HCT116 (cell line): ENCODE measurements at places on chromosomes 12 and 14. TPM values are rescaled to one million over a fixed set of nuclear protein-coding genes. Genes with fewer than 3 reads are reported as not detected.

GRCh38 chr12:124031058-124031457 is 58.0 kb downstream of the ZNF664 start:
- no peaks in the 10 kb centered on the region for H3K36me3 ChIP-seq
- no peaks in the 10 kb centered on the region for H3K4me1 ChIP-seq

DNA sequence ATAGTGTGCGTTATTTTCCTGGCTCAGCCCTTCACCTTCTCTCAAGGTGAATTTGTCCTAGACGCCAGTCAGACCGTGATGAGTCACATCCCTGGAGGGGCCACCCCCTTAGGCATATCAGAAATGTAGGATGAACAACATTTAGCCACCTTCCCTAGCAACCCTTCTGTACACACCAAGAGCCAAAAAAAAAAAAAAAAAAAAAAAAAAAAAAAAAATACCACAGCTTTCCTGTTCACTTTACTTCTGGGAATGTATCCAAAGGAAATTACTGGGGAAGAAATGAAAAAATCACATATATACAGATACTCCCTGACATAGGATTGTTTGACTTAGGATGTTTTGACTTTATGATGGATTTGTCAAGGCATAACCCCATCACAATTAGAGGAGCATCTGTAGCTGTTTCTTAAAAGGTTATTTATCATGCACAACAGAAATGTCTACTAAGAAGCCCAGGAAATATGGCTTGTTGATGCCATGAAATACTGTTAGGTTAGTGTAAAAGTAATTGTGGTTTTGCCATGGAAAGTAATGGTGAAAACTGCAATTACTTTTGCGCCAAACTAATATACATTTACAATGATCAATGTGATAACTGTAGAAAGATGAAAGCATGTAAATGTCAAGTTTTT is 68.2 kb upstream of the BDKRB2 start:
- DNase-seq, result no peak
- peaks cover 12% of the 10 kb centered on the region for H3K27me3 ChIP-seq
- H3K4me3 ChIP-seq, result no peak overlapping the region
- no peak overlapping the region for H3K27ac ChIP-seq

GRCh38 chr12:29725587-29726320 is 58.0 kb downstream of the TMTC1 start:
- no peak overlapping the region for H3K27ac ChIP-seq
- no peak overlapping the region for H3K4me3 ChIP-seq
- H3K4me1 ChIP-seq, result no peaks in the 10 kb centered on the region
- H3K27me3 ChIP-seq, result no peaks in the 10 kb centered on the region
- no peaks in the 10 kb centered on the region for H3K36me3 ChIP-seq
- no peak for DNase-seq

DNA sequence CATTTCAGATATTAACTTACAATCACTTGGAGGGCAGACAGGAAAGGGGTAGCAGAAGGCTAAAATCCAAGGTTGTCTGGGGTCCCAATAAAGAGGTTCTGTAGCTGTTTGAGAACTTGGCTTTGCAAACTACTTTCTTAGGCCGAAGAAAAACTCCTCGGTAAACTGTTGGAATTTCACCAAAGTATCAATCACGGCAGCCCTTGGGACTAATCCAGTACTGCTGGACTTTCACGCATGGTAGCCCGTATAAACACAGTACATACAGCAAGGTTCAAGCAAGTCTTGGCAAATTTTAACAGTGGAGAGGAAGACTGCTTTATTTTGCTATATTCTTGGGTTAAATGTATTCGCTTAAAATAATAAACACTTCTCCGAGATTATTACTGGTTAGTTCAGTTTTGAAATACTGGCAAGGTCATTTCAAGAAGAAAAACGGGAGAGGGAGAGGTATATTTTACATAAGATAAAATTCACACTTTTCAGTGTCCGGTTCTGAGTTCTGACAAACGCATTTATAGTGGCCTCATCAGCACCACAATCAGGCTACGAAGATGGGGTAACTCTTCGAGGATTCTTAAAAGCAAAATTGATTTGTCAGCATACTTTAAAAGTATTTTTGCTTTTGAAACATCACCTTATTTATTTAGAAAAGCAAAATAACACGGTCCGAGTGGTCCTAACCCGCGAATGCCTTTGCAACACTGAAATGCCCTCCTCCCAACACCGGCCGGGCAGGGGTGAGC is 1.3 kb downstream of the SETD3 start:
- H3K4me3 ChIP-seq, result peak overlapping the region; percentile 51
- H3K27me3 ChIP-seq, result no peaks in the 10 kb centered on the region
- H3K36me3 ChIP-seq, result no peaks in the 10 kb centered on the region
- H3K27ac ChIP-seq, result peak overlapping the region; percentile 86
- no peak for DNase-seq

DNA sequence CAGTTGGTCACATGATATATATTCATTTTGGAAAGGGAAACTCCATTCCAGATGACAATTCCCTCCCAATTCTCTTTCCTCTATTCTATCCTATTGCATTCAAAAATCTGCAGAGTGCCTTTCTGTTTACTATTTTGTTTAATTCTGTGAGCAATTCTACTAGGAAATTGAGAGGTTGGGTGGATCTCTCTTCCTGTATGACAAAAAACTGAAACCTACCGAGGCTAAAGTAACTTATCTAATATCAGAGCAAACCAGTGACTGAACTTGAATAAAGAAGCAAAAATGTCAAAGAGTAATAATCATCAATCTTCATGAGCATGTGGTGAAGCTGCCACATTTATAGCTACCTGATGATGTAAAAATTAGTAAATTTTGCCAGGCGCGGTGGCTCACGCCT is 16.6 kb upstream of the ACTN1 start:
- no peak overlapping the region for H3K4me3 ChIP-seq
- H3K27me3 ChIP-seq, result no peaks in the 10 kb centered on the region
- no peak overlapping the region for H3K27ac ChIP-seq
- DNase-seq, result no peak
- H3K4me1 ChIP-seq, result no peaks in the 10 kb centered on the region

GRCh38 chr14:64265222-64265621 is 28.9 kb downstream of the ESR2 start:
- no peaks in the 10 kb centered on the region for H3K4me1 ChIP-seq
- no peak for DNase-seq
- no peak overlapping the region for H3K27ac ChIP-seq
- no peaks in the 10 kb centered on the region for H3K36me3 ChIP-seq
- H3K27me3 ChIP-seq, result no peaks in the 10 kb centered on the region

- H3K27me3 ChIP-seq, result no peaks in the 10 kb centered on the region
- peaks cover 8% of the 10 kb centered on the region for H3K4me1 ChIP-seq
- no peak for DNase-seq
- H3K27ac ChIP-seq, result no peak overlapping the region
Observed at GRCh38 chr14:104858811-104859426, 6.1 kb upstream of the CEP170B start.

DNA sequence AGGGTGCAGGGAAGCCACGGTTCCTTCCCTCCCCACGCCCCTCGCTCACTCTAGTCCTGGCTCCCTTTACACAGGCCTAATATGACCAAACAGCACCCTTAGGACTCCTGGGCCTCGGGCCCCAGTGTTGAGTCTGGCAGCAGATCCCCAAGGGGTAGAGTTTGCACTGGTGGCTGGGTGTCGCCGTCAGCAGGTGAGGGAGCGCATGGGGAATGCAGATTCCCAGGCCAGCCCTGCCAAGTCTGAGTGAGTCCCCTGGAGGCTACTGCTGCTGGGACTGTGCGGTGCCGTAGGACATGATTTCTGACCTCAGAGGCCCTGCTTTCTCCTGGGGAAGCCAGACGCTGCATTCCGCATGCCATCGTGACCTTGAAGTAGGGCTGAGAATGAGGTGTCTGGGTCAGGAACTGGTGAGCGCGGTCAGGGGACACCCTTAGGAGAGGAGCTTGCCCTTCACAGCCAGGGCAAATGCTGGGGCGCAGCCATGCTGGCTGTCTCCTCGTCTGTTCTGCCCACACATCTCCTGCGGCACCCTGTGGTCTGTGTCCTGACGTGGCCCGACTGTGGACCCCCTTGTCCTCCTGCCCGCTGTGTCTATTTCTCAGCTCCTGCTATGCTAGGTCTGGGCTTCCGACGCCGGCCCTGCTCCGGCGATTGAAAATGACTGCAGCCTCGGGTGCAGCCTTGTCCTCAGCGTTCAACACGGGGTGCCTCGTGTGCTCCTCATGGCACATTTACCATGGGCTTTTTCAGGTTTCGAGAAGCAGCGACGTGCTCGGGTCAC is 37.6 kb upstream of the PRMT8 start:
- H3K4me3 ChIP-seq, result no peak overlapping the region
- no peaks in the 10 kb centered on the region for H3K27me3 ChIP-seq
- peak overlapping the region; percentile 30; the same call in 1 of the 2 replicates for H3K27ac ChIP-seq
- no peaks in the 10 kb centered on the region for H3K36me3 ChIP-seq
- peaks cover 41% of the 10 kb centered on the region for H3K4me1 ChIP-seq

GRCh38 chr12:68185598-68185997 is 26.1 kb upstream of the IFNG start:
- no peak overlapping the region for H3K4me3 ChIP-seq
- H3K4me1 ChIP-seq, result peaks cover 3% of the 10 kb centered on the region; the same call in 1 of the 2 replicates
- H3K27ac ChIP-seq, result no peak overlapping the region
- no peaks in the 10 kb centered on the region for H3K36me3 ChIP-seq

GRCh38 chr14:42143114-42143513 is 536.4 kb downstream of the LRFN5 start:
- no peaks in the 10 kb centered on the region for H3K27me3 ChIP-seq
- DNase-seq, result no peak
- H3K27ac ChIP-seq, result no peak overlapping the region
- no peak overlapping the region for H3K4me3 ChIP-seq

- DNase-seq, result no peak
- no peaks in the 10 kb centered on the region for H3K27me3 ChIP-seq
- no peak overlapping the region for H3K4me3 ChIP-seq
Observed at GRCh38 chr14:54629635-54630360, 62.9 kb downstream of the SAMD4A start.

DNA sequence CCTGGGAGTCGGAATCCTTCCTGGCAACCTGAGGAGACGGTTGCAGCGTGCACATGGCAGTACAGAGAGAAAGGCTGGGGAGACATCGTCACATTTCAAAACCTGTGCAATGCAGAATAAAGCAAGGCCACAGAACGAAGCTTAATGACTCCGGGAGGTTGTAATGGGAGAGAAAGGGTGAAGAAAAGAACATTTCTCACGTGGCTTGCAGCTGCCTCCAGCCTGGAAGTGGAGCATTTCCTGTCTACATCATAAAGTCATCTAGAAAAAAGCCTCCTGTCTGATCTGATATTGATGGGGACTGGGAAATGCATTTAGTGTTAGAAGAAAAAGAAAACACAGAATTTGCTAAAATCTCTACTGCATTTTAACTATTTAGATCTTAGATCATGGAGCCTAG is 209.3 kb downstream of the TMEM132C start:
- no peak overlapping the region for H3K27ac ChIP-seq
- H3K4me1 ChIP-seq, result no peaks in the 10 kb centered on the region
- no peak overlapping the region for H3K4me3 ChIP-seq
- H3K27me3 ChIP-seq, result no peaks in the 10 kb centered on the region
- no peaks in the 10 kb centered on the region for H3K36me3 ChIP-seq

DNA sequence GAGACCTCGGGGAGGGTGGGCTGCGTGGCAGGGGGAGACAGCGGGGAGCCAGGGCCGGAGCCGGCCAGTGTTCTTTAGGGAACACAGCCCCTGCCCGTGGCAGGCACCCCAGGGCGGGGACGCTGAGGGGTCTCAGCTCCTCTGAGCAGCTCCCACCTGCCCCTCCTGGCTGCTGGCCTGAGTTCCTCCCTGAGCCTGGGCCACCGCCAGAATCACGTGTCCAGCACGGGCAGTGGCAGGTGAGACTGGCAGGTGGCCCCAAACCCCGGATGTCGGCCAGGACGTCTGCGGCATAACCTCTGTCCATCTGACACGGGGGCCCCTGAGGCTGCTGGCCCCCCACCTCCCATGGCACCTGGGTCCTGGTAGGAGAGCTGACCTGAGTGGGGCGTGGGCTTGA is 25.1 kb downstream of the NOC4L start:
- no peaks in the 10 kb centered on the region for H3K27me3 ChIP-seq
- H3K4me3 ChIP-seq, result no peak overlapping the region
- no peak for DNase-seq
- H3K27ac ChIP-seq, result no peak overlapping the region
- H3K36me3 ChIP-seq, result no peaks in the 10 kb centered on the region
- H3K4me1 ChIP-seq, result no peaks in the 10 kb centered on the region

- H3K4me3 ChIP-seq, result no peak overlapping the region
- no peaks in the 10 kb centered on the region for H3K36me3 ChIP-seq
- H3K27me3 ChIP-seq, result no peaks in the 10 kb centered on the region
- DNase-seq, result no peak
Observed at GRCh38 chr14:100138082-100138787, 21.2 kb downstream of the DEGS2 start.

The RPS6KA5 gene
- total RNA-seq, result 24.2 TPM

The ERO1A gene
- 118 TPM for total RNA-seq

The GLI1 gene
- 6.4 TPM for total RNA-seq

The NXPH4 gene
- total RNA-seq, result 20.0 TPM

The DPPA3 gene
- not detected for total RNA-seq

The TAS2R7 gene
- total RNA-seq, result not detected

The CLEC6A gene
- not detected for total RNA-seq
